Stimulated activated CD4-positive, alpha-beta T cell treated with anti-CD3 and anti-CD28 coated beads, Interleukin-1b, Interleukin-23, amount 100 ng/mL, for 1 hour (primary cell): ENCODE measurements at places on chromosomes 11 and 22.

DNA sequence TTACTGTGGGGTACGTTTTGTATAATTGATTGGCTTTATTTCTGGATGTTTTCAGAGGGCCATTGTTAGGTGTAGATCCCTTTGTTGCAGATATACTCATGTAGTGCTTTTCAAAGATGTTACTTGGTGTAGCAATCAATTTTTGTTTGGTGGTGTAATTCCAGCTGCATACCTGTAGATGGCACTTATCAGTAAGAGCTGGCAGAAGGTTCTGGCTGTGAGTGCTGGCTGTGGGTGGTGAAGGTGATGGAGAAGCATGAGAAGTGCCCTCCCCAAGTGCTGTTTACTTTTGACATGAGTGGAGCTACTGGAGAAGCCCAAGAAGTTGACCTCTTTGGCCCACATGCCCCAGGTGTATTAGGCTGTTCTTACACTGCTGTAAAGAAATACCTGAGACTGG lies 1074.9 kb downstream of the FAM181B start:
- DNase-seq, result no peak

GRCh38 chr11:100575860-100576717 lies 111.0 kb upstream of the ARHGAP42 start:
- no peak for DNase-seq

GRCh38 chr11:20059587-20060021 lies 100.7 kb downstream of the DBX1 start:
- DNase-seq, result no peak

GRCh38 chr11:71991494-71991893 lies 7.2 kb upstream of the IL18BP start:
- DNase-seq, result no peak

DNA sequence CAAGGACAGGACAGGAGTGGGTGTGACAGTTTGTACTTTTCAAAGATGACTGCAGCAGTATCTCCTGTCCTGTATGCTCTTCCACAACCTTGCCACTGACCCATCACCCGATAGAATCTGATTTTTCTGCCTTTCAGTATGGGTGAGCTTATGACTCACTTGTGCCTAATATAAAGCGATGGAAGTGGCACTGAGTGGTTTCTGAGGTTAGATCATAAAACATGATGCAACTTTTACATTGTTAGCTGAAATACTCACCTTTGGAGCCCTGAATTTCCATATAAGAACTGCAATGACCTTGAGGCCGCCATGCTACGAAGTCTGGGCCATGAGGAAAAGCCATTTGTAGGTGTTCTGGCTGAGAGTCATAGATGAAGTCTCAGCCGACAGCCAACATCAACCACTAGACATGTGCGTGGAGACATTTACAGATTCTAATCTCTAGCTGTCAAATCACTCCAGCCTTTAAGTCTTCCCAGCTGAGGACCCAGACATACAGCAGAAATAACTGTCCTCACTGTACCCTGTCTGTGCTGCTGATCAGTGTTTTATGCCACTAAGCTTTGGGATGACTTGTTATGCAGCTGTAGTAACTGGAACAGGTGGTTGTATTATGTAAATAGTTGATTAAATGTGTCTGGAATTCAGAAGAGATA lies 105.9 kb upstream of the ARHGAP20 start:
- no peak for DNase-seq

GRCh38 chr22:17303840-17304779 lies 65.2 kb upstream of the CECR2 start:
- no peak for DNase-seq

DNA sequence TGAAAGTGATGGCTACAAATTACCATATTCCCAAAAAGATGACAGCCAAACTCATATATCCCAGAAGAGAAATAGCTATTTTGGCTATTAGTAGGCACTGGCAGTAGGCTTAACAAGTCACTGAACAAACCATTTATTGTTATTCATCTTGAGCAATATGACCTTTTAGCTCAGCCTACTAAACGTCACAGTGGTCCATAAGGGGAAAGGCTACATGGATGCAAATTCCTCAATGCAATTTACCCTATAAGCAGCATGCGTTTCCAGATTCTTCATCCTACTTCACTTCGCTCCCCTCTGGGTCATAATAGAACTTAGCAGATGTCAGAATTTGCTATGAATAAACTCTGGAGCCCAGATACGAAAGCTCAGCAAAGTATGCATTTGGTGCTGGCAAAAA lies 114.0 kb downstream of the SIK3 start:
- DNase-seq, result no peak

DNA sequence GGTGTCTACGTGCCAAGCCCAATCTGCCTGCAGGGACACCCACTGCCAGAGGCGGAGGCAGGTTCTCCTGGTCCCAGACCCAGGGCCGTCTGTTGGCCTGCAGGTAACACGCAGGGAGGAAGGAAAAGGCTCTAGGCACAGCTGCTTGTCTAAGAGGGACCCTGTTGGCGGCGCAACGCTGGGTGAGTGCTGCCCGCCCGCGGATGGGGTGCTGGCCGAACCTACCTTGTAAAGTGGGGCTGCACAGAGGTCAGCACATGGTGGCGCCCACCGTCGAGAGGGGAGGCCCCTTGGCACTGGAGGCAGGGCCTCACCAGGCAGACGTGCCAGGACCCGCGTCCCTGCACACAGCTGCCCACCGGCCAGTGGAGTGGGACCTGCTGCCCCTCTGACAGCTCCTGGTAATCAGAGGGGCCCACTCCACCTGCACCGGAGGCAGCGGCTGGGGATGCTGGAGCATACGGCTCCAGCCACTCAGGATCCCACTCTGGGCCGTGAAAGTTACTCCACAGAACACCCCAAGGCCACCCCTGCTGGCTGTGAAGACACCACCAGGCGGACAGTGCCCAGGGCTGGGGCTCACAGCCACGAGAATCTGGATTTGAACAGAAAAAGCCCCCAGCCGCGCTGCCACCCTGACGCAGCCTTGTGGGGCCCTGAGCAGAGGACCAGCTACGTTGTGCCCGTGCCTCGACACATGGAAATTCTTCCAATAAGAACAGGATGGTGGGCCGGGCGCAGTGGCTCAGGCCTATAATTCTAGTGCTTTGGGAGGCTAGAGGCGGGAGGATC lies 24.0 kb downstream of the TBX1 start:
- no peak for DNase-seq

- no peak for DNase-seq
Observed at GRCh38 chr22:42685941-42686653, 34.6 kb downstream of the A4GALT start.

GRCh38 chr11:45924036-45924915 lies 1.8 kb downstream of the LARGE2 start:
- DNase-seq, result no peak

DNA sequence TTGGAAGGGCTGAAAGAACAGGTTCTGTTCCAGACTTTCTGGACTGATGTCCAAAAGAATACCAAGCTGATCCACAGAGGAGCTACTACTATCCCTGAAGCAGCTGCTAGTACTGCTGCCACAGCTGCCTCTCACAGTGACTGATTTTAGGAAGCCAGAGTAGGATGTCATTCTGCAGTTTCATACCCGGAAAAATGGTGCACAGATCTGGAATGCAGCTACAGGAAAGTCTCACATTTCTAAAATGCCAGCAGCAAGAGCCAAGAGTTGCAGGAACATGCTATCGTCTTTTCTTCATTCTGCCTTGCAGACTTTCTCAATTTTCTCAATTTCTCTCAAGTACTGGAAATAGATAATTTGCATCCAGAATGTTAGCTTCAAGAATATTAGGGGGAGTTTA lies 19.4 kb upstream of the CCDC179 start:
- no peak for DNase-seq

DNA sequence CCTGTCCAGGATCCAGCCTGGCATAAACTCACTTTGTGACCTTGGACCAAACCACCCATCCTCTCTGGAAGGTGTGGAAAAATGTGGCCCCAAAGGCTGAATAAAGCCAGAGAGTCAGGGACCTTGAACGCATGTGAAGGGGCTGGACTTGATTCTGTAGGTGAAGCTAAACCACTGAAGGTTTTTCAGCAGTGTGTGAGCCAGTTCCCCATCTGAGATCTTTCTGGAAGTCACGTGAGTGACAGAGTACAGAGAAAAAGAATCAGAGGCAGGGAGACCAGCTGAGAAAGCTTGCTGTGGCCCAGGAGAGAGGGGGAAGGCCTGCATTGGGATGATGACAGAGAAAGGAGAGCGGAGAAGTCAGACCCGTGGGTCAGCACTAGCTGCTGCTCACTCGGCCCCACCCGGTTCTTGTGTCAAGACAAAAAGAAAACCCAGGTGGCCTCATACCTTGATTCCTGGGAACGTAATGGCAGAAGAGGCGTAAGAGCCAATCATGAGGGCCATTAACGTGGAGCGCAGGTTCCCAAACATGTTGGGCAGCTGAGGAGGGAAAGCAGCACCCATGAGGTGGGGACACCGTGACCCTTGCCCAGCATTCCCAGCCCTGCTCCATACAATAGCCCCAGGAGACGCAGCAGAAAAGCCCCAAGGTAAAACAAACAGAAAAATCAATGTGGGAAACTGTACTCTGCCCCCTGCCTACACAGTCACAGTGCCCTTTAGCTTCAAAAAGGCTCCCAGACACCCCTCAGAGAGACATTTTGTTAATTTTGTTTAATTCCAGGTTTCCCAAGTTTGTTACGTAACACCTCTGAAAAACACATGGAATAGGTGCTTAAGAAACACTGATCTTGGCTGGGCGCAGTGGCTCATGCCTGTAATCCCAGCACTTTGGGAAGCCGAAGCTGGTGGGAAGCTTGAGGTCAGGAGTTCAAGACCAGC lies 17.9 kb downstream of the SLC43A1 start:
- DNase-seq, result no peak

DNA sequence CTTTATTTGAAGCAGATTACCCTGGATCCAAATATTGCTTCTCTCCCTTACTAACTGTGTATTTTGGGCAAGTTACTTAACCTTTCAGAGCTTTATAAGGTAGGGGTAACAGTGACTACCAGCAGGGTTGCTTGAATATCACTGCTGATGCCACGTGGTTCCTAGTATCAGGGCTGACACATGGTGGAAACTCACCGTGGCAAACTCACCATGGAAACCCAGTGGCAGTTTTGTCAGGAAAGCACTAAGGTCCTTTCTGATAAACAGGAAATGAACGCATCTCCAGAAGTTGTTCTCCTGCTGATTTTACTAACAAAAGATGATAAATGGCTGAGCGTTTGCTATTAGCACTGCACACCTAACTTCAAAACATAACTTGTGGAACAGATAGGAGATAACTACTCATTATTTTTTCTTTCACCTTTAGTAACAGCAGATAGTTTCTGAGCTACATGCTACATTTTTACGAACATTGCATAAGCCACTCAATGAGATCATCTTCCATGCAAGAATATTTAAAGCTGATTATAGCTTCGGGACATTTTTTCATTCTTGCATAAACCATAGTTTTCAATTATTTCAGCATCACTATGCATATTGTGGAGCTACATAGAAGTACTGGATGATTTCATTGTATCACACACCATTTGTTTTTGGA lies 59.7 kb upstream of the RAG2 start:
- no peak for DNase-seq

- DNase-seq, result no peak
Observed at GRCh38 chr22:46193898-46194310, 43.6 kb downstream of the PPARA start.

- DNase-seq, result no peak
Observed at GRCh38 chr11:58919980-58920379, 19.3 kb upstream of the GLYATL1 start.

GRCh38 chr11:31822175-31822926 lies 11.2 kb upstream of the PAX6 start:
- no peak for DNase-seq

DNA sequence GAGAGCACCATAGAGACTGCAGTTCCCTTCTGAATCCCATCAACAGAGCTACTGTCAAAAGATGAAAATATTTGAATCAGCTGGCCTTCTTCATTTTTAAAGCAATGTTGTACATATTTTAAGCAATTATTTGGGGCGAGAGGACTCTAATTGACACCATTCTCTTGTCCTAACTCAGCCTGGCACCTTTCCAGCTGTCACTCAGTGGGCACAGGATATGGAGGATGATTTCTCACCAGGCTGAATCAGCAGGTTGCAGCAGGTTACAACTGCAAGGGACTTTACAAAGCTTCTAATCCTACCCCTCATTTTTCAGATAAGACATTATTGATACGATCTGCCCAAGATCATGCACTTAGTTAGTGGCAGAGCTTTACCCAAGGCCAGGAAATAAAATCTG lies 11.9 kb upstream of the WT1 start:
- DNase-seq, result no peak

- DNase-seq, result peak; percentile 67
Observed at GRCh38 chr11:63023841-63024648, 8.4 kb upstream of the SLC22A8 start.

DNA sequence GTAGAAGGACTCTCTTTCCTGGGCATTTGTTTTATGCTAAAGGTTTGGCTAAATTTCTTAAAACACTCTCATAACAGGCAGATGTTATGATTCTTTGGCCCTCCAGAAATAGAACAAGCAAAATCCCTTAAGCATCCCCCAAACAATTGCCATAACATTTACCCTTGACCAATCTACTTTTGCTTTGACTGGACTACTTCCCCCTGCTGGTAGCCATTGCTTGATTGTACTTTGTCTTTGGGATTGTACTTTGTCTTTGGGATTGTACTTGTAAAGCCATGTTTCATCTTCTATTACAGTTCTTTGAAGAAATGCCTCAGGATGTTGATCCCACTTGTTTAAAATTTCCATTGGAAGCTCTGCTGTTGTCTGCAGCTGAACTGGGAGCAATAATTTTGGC lies 53.3 kb upstream of the GLYAT start:
- no peak for DNase-seq

DNA sequence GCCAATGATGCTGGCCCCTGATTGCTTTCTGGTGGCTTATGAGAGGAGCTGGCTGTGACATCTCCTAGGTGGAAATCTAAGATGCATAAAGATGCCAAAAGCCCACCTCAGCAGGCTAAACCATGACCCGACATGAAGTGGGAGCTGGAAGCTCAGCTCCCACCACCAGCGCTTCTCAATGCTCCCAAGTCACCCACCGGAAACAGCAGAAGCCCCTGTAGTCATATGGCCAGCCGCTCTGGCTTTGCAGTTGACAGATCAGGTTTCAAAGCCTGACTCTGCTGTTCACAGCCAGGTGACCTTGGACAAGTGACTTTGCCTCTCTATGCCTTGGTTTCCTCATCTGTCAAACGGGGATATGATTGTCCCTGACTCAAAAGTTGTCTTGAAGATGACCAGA lies 29.1 kb upstream of the ANO1 start:
- DNase-seq, result no peak

DNA sequence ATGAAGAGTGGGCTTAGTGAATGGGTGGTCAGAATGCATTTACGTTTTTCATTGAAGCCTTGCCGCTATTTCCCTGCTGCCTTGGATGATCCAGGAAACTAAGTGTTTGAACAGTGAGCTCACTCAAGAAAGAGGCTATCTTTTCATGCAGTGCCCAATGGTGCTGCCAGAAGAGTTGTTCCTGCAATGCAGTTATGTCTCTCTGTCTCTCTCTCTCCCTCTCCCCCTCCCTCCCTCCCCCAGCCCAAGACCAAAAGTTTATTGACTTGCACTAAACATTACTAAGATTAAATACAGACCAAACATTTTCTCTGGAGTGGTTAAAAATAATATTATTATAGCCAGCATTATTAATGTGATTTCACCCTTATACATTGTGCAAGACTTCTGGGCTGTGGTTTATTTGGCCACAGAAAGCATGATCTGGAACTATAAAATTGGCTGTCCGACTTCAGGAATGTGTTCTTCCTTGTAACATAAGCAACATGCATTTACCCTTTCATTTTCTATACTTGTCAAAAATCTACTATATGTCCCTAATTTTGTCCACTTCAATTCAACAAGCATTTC lies 6.6 kb upstream of the FUT4 start:
- DNase-seq, result no peak
